Posterior cingulate gyrus (tissue), 11 donors: ENCODE measurements at places on chromosomes 16 and 17.

DNA sequence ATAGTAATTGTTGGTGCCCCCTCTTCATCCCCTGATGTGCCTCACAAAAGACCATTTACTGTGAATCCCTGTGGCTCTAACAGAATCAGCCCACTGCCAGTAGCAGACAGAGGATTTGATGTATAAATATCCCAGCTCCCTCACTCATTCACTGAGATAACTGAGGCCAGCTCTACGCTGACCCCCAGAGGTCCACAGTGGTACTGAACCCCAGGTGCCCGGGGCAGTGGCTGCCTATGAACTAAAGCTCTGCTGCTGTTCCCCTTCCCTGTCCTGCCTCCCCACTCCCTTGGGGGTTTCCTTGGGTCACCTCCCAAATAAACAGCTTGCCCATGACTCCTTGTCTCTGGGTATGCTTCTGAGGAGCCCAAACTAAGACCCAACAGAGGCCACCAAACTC, 295.8 kb downstream of the FOXL1 start:
- no peak for DNase-seq

DNA sequence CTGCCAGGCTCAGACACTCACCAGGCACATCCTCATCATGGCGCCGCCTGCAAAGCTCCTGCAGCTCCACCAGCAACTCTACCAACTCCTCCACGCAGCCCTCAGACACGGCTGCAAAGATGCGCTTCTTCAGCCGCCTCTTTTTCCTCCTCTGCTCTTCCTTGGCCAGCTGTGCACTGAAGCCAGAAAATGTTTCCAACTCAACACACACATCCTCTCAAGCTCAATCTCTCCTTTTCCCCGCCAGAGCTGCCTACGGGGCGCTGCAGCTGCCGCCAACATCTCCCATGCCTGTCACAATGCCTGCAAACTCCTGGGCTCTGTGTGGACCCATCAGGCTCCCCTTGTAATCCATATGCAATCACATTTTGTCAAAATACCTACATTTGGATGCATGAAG, 14.2 kb downstream of the TRPV3 start:
- DNase-seq: peak; percentile 27

DNA sequence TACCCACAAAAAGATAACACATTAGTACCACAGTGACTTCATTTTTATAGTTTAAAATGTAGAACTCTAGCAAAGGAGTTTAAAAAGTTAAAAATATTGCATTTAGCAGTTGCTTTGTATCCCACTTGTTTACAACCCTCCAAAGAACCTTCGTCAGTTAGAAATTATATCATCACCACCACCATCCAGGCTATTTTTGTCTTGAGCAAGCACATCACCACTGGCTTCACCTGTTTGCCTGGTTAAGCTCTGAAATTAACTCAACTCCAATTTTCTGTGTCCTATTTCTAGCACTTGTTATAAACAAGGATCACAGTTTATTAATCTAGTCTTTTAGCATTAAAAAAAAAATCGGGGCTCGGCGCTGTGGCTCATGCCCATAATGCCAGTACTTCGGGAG, 6.1 kb downstream of the GLYR1 start:
- no peak for DNase-seq

- no peak for DNase-seq
Observed at GRCh38 chr17:13619462-13619861, 17.7 kb upstream of the HS3ST3A1 start.

GRCh38 chr17:79470754-79471153, 140.1 kb downstream of the RBFOX3 start:
- DNase-seq: no peak

GRCh38 chr16:3922241-3922640, 41.7 kb upstream of the CREBBP start:
- DNase-seq: no peak

GRCh38 chr16:66206363-66206762, 160.1 kb upstream of the CDH5 start:
- no peak for DNase-seq
